ENCODE measurements at places on chromosomes 6 and 20.

DNA sequence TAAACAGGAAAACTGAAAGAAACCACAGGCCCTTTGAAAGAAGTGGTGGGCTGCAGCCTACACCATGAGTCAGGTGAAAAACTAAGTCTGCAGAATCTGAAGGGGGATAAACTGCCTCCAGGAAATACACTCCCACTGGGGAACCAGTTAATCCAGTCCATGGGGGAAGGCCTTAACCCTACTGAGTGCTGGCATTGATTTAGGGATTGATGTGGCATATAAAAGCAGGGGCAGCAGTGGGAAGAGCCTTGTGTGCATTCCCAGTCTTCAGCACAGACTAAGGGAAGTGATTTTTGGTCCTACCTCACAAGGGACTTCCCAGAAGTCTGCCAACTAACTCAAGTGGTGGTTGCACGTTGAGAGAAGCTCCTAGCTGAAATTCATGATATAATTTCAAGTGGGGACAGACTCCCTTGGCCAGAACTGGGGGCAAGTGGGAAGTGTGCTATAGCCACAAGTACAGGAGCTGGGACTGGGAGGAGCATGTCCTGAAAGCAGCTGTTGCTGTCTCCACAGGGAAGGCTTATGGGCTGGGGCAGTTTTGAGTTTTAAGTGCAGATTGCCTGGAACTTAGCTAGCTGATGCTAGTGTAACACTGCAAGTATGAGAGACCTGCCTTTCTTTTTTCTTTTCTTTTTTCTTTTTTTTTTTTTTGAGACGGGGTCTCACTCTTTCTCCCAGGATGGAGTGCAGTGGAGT lies 31.2 kb downstream of the CITED2 start:
- DNase-seq, result no peak
- H3K36me3 ChIP-seq, result no peaks in the 10 kb centered on the region
- peaks cover 6% of the 10 kb centered on the region for H3K4me1 ChIP-seq
- no peak overlapping the region for H3K4me3 ChIP-seq
- H3K27me3 ChIP-seq, result no peaks in the 10 kb centered on the region
- H3K27ac ChIP-seq, result no peak overlapping the region

- H3K27ac ChIP-seq, result no peak overlapping the region
- DNase-seq, result no peak
- no peaks in the 10 kb centered on the region for H3K4me1 ChIP-seq
- no peak overlapping the region for H3K4me3 ChIP-seq
- H3K36me3 ChIP-seq, result no peaks in the 10 kb centered on the region
Measured at GRCh38 chr6:423055-423798, 31.7 kb downstream of the IRF4 start.

DNA sequence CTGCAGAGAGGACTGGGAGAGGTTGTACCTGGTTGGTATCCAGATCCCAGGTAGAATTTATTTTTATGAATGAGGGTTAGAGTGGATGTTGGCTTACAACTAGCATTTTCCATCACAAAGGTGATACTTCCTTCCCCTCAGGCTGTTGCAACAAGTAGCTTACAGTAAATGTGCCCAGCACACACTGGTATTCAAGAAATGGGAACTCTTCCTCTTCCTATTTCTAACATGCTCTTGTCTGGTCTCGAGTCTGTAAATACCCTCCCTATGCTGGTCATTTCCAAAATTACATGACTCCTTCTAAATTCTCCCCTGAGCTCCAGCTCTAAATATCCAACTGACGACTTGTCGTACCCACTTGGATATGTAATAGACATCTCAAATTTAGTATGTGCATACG lies 90.1 kb upstream of the FOXC1 start:
- H3K4me3 ChIP-seq, result no peak overlapping the region
- no peak overlapping the region for H3K27ac ChIP-seq
- peaks cover 9% of the 10 kb centered on the region for H3K4me1 ChIP-seq
- H3K36me3 ChIP-seq, result no peaks in the 10 kb centered on the region
- peaks cover 33% of the 10 kb centered on the region for H3K27me3 ChIP-seq

DNA sequence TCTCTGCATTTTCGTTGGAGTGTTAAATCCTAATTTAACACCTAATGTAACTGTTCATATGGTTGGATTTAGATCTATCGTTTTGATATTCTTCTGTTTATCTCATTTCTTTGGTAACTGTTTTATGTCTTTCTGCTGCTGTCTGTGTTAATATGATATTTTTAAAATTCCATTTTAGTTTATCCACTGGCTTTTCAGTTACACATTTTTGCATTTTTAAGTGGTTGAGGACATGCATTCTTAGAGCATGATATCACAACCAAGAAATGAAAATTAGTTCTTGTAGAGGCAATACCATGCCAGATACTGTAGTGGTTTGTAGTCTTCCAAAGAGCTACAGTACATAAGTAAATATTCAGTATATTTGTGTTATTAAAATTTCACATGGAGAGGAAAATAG lies 58.6 kb downstream of the LIN28B start:
- no peak overlapping the region for H3K27ac ChIP-seq
- DNase-seq, result no peak
- no peaks in the 10 kb centered on the region for H3K36me3 ChIP-seq
- no peak overlapping the region for H3K4me3 ChIP-seq

- H3K27me3 ChIP-seq, result no peaks in the 10 kb centered on the region
- no peak overlapping the region for H3K27ac ChIP-seq
- peaks cover 38% of the 10 kb centered on the region for H3K4me1 ChIP-seq
- peaks cover 21% of the 10 kb centered on the region for H3K36me3 ChIP-seq
Measured at GRCh38 chr20:1334761-1335160, 5.8 kb upstream of the SDCBP2 start.

All from esophagus muscularis mucosa (tissue), 4 donors.